ENCODE measurements at places on chromosomes 6 and 20.

DNA sequence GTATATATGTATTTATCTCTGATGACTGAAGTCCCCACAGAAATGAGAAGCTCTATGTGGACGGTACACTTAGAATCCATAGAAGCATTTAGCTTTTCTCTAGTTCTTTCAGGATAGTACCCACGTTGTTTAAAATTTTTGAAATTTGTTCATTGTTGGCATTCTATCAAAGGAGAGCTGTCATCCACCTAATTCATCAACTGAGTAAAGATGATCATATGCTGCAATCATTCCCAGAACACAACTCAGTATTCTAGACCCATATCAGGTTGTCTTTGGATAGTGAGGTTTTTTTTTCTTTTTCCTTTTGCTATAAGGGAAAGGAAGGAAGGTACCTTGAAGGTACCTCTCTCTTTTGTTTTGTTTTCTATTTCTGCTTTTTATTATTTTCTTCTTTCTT lies 9.3 kb downstream of the SERAC1 start:
- DNase-seq = no peak

- DNase-seq = no peak
These were observed 45.8 kb downstream of the CPNE5 start for GRCh38 chr6:36793296-36793912.

- no peak for DNase-seq
These were observed 341.6 kb downstream of the PRKN start for GRCh38 chr6:162385980-162386379.

- no peak for DNase-seq
These were observed 23.5 kb downstream of the MDGA1 start for GRCh38 chr6:37674161-37674560.

DNA sequence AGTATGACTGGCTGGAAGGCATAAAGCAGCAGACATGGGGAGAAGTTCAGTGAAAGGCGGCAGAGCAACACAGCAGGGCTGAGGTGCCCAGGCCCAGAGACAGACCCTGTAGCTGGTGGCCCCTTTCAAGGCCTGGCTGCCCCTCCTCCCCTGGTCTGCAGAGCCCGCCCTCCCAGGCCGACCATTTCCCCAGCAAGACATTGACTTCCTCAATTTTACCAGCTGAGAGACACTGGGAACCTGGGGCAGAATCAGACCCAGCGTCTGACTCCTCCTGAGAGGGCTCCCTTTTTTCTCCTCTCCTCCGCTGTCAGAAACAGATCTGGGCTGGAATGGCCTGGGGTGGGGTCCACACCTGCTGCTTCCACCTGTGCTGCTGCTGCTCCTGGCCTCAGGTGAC lies at the start of gene TREML4:
Gene TREML4 (plus strand): TSS at position 254 of the 400 bp plus-strand sequence. CDS start 79 bp downstream, at position 333.
- no peak for DNase-seq

DNA sequence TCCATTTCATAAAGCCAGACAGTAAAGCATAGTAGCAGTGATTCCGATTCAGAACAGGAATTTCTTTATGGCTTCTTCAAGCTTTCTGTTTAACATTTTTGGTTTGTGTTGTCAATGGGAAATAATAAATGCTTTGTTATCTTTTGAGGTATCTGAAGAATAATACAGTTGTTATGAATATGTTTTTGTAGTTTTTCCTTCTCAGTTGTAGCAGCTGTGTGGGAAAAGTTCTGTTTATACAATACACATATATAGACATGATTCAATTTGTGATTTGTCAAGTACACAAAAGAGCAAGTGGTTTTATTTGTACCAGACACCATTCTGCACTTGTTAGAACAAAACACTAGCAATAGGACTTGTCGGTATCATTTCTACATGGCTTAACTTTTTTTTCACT lies 96.6 kb downstream of the CDYL start:
- no peak for DNase-seq

DNA sequence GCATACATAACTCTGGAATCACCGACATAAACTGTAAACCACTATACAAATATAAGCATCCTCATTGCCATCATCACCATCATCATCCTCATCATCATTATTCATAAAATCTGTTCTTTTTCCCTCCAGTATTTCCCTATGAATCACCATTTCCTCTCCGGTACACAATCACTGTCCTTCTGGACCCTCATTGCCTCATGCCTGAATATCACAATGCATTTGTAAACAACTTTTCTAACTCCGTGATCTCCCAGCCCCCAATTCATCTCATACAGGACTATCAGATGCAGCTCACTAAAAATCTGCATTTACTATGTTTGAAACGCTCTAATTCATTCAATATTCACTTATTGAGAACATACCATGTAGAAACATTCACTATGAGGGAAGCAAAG lies 339.7 kb downstream of the TBC1D32 start:
- no peak for DNase-seq

DNA sequence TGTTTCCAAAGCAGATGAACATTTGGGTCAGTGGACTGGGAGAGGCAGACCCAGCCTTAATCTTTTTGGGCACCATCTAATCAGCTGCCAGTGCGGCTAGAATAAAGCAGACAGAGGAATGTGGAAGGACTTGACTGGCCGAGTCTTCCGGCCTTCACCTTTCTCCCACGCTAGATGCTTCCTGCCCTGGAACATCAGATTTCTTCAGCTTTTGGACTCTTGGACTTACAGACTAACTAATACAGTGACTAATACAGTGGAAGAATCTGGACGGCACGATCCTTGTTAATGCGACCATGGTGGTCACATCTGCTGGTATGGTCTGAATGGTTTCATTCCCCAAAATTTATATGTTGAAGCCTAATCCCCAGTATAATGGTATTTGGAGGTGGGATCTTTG lies 122.6 kb upstream of the NXT1 start:
- no peak for DNase-seq

GRCh38 chr6:130223508-130223907 lies 757 bp upstream of the SAMD3 start:
- DNase-seq = no peak

DNA sequence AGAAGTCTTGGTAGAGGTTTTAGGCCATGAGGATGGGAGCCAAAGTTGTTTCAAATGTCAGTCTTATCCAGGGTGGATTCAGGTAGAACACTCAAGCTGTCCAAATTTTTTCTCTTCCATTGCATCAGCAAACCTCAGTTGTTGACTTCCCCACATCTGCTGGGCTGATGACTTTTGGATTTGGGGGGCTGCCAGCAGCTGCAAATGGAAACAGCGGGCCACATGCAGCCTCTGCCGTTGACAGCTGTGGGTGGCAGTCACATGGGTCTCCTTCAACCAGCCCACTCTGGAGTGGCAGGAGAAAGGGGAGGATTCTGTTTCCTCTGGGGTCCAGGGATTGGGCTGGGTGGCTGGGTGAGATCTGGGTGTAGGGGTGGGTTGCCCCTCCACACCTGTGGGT lies 5.8 kb upstream of the MLN start:
- no peak for DNase-seq

GRCh38 chr20:48405909-48406308 lies 421.9 kb downstream of the PREX1 start:
- DNase-seq = no peak

All from kidney glomerular epithelial cell (primary cell).